ENCODE measurements at places on chromosomes 3 and 15.

GRCh38 chr3:194955979-194956696 is 270.5 kb downstream of the FAM43A start:
- DNase-seq, result no peak

DNA sequence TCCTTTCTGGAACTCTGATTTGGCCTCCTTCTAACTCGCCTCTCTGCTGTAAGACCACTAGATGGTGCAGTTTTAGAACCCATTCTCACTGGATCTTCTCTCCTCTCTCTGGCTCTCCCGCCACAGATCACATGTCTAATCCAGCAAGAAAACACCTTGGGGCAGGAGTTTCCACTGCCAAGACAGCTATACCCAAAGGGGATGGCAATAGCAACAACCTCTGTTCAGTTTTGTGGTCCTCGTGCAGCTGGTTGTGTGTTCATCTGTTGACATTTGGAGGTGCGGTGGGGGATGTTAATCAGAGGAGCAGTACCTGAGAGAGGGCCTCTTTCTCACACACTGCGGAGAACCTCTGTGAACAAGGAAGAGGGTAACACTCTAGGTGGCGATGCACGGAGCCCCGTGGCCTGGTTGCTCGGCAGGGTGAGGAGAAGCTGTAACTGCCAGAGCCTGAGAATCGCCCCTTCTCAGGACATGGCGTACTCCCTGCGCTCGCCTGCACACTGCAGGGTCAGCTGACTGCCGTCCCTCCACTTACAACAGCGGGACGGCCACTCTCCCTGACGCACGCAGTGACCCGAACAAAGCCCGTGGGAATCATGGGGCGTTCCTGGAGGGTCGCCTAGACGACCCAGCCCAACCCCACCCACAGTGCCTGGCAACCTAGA is at the start of gene TEX55:
Gene TEX55 (plus strand): TSS at position 666 of the 668 bp plus-strand sequence. CDS start 25 bp downstream, outside the sequence.
- peak; percentile 64 for DNase-seq

DNA sequence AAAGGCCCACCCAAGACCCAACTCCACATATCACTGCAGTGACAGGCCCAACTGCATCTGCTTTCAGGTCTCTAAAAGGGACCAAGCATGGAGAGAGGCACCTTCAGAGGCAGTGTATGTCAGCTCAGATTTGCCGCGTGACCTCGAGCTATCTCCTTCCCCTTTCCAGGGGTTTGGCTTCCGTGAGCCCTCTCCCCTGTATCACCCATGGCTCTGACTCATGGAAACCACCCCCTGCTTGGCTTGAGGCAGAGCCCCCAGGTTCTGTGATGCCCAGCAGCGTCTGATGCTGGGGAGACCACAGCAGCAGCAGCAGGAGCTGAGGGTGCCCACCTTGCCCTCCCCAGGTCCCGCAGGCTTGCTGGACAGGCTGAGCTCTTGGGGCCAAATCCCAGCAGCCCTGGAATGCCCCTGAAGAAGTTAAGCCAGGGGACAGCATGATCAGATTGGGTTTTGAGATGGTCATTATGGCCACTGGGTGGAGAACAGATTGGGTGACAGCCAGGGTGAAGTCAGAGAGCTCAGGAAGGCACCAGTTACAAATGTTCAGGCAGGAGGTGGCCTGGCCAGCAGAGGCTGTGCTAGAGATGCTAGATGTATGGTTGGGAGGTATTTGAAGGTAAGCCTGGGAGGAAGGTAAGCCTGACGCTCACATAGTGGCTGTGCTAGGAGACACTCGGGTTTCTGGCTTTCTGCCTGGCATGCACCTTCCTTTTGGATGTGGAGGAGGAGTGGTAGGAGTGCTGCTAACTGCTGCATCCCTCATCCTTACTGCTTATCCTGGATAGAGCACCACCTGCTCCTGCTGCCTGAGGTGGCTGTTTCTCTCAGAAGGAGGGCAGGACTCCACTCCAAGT is 42.9 kb downstream of the FGD5 start:
- DNase-seq, result no peak

DNA sequence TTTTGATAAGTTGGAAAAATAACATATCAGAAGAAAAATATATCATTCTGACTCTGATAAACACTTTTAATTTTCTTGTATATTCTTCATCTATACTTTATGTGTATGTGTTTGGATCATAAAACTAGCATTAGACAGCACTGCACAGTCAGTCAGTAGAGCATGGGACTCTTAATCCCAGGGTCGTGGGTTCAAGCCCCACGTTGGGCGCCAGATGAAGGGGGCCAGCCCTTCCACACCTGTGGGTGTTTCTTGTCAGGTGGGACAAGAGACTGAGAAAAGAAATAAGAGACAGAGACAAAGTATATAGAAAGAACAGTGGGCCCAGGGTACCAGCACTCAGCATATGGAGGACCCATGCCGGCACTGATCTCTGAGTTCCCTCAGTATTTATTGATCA is 546.0 kb upstream of the NR2F2 start:
- DNase-seq, result no peak

DNA sequence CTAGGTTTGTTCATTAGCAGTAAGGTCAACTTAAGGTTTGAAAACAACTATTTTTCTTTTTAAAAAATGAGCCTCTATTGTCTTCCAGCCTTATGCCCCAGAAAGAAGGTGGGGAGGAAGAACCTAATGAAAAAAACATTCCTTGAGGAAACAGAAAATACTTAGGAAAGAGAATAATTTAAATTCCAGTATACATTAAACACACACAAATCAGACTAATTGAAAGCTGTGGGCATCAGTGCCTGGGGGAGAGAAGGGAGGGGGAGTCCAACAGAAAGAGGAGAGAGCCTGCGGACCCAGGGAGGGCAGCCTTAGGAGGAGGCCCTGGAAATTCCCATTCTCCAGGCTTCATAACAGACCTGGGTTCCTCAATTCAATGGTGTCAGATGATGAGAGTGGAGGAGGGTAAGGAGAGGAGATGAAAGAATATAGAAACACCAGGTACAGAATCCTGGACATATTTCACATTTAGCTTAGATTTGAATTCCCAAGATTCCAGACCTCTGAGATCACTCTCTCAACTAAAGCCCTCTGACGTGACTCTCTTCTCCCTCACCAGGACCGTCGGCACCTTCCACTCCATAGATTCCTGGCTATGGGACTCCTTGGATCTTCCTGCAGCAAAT is 320.5 kb upstream of the UMPS start:
- no peak for DNase-seq

GRCh38 chr3:108779496-108779895 is 22.3 kb upstream of the RETNLB start:
- no peak for DNase-seq

DNA sequence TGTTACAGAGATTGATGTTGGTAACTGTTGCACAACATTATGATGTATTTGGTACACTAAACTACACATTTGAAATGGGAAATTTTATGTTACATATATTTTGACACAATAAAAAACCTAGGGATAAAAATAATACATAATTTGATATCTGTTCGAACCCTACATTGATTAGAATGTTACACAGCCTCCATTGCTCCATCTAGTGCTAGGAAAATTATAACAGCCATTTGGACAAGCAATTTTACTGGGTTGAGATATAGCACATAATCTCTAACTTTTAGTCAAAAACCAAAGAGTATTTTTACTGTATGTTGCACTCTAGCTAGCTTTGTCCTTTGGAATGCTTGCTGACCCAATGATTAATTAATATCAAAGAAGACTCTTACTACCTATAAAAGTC is 108.1 kb downstream of the LSAMP start:
- DNase-seq, result peak; percentile 25

DNA sequence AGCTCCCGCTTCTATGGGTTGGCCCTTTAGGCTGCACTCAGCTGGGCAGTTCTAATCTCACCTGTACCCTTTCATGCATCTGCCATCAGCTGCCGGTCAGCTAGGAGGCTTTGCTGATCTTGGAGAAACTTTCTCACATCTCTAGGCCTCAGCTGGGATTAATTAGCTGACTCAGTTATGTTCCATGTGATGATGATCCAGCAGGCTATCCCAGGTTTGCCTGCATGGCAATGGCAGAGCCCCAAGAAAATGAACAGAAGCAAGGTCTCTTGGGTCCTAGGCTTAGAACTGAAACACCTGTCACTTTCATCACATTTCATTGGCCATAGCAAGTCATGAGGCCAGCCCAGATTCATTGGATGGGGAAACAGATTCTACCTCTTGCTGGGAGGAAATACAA is 304.6 kb upstream of the TBC1D5 start:
- DNase-seq, result no peak

- DNase-seq, result no peak
These were observed 464.1 kb upstream of the TPRG1 start for GRCh38 chr3:188707381-188708288.

DNA sequence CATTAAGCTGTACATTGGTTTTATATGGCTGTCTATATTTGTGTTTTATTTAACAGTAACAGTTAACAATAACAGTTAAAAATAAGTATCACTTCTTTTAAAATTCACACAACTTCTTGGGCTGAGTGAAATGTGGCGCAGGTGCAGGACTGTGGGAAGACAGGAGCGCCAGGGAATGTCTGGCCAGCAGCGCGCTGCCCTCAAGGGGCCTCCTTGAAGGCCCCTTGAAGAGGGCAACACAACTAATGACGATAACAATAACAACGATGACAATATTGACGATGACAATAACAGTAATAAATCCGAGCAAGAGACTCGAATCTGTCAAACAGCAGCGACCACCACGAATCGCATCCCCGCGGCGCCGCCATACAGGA is 411 bp upstream of the PPP2R3A start:
- no peak for DNase-seq

DNA sequence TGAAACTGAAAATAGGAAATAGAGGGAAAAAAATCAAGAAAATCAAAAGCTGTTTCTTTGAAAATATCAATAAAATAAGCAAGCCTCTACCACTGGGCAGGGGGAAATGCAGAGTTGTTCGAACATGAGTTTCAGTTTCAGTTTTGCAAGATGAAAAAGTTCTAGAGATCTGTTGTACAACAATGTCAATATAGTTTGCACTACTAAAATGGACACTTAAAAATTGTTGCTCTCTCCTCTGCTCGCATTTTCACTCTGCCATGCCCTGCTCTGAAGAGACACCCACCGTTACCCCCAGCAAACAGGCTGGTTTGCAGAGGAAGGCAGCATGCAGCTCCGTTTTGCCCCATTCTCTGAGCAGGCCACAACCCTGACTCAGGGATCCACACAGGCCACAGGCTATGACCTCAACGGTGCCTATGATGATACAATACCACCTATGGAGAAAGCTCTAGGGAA is 64.5 kb downstream of the ZNF148 start:
- no peak for DNase-seq

DNA sequence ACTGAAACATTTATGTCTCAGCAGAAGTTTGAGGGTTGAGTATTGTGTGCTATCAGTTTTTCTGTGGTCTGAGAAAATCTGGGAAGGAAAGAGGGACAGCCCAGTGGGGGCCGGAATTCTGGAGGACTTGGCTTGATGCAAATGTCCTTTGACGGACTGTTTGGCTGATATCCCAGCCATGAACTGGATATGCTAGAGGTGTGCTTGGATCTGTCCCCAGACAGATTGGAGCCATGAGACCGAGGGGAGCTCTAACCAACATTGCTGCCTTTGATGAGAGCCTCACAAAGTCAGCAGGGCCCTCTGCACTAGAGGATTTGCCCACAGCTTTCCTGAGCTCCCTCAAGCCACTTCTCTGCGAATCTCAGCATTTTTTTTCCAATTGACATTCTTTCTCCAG is 405.6 kb downstream of the NTRK3 start:
- DNase-seq, result no peak

GRCh38 chr3:17040322-17040989 is 155.7 kb downstream of the PLCL2 start:
- no peak for DNase-seq

DNA sequence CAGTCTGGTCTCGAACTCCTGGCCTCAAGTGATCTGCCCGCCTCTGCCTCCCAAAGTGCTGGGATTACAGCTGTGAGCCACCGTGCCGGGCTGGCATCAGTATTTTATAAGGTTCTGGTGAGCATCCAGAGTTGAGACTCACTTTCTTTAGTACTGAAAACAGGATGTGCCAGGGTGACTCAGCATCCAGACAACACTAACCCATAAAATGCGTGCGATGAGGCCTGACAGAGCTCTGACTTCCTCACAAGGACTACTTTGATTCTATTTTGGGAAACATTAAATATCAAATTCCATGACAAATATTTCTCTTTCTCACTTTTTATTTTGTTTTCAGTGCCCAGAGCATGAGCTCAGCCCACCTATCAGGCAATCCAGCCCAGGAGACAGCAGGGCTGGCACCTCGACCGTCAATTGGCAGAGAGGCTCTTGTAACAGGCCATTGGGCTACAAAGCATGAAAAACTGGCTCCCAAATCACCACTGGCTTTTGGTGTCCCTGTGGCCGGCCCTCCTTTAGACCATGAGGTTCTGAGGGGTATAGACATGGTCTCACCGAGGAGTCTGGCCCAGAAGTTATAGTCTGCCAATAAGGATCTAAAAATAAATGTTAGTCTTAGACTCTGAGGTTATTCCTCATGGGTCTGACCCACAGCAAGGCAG is 75.0 kb downstream of the FEM1B start:
- DNase-seq, result peak; percentile 43

DNA sequence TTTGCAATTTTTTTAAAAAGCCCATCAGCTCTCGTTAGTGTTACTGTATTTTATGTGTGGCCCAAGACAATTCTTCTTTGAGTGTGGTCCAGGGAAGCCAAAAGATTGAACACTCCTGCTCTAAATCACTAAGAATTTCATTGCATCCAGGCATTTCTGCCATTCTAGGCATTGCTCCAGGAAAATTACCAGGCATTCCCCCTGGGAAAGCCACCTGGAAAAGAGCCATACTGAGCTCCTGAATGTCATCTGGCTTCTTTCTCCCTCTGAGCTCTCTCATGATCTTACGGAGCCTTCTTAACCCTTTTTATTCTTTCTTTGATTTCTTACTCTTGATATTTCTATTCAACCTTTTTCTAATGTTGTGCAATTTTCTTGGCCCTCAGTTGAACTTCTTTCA is 202.2 kb downstream of the DOCK3 start:
- no peak for DNase-seq

DNA sequence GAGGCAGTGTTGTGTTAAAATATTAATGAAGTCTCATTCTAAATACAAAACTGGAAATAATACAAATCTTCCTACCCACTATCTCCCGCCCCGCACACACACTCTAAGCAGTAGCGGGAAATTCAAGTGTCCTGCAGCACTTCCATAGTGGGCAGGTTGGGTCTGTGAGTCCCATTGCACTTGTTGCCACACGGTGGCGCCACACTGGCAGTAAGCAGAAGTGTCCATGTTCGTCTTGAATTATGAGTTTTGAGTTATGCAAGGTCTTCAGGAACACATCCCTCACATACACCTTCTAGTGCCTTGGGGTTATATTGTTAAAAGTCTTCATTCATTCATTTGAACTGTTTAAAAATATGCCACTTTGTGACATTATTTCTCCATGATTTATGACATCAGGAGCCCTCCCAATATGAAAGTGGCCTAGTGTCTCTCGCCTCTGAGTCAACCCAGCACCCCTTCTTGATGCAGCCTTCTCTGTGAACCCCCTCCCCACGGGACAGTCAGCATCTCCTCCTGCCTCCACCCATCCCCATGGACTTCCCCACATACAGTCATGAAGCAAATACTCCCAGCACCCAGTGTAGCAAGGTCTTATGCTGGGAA is 17.6 kb upstream of the CCDC174 start:
- peak; percentile 55 for DNase-seq

GRCh38 chr3:53114412-53115074 is 15.7 kb downstream of the RFT1 start:
- DNase-seq, result no peak

Data from HT-29 (cell line).